ENCODE measurements at places on chromosomes 4 and X. TPM values are rescaled to one million over a fixed set of nuclear protein-coding genes. Genes with fewer than 3 reads are reported as not detected.

Gene MAGEA1
- not detected for total RNA-seq

Gene ZFP42
- 36.4 TPM for total RNA-seq

- DNase-seq = no peak
- H3K36me3 ChIP-seq = peaks cover 4% of the 10 kb centered on the region
- no peaks in the 10 kb centered on the region for H3K27me3 ChIP-seq
- no peak overlapping the region for H3K27ac ChIP-seq
- no peaks in the 10 kb centered on the region for H3K4me1 ChIP-seq
- no peak overlapping the region for H3K4me3 ChIP-seq
Measured at GRCh38 chr4:113162089-113162488, 112.6 kb downstream of the ANK2 start.

DNA sequence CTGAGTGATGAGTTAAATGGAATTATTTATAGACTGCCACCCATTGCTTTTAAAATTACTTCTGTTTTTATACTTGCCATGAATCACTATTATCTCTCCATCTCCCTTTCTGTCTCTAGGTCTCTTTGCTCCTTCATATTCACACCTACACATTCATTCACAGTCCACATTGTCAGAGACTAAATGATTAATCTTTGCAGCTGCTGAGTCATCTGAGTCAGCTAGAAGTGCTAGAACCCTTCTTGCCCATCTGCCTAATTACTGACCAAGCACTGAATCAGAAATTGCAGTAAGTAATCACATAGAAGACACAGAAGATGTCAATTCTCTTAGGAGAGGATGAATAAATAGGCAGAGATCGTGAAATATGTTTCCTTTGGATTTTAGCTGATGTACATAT, 31.6 kb upstream of the RPS6KA6 start:
- no peak overlapping the region for H3K27ac ChIP-seq
- no peaks in the 10 kb centered on the region for H3K27me3 ChIP-seq
- H3K4me1 ChIP-seq = peaks cover 27% of the 10 kb centered on the region
- no peaks in the 10 kb centered on the region for H3K36me3 ChIP-seq

DNA sequence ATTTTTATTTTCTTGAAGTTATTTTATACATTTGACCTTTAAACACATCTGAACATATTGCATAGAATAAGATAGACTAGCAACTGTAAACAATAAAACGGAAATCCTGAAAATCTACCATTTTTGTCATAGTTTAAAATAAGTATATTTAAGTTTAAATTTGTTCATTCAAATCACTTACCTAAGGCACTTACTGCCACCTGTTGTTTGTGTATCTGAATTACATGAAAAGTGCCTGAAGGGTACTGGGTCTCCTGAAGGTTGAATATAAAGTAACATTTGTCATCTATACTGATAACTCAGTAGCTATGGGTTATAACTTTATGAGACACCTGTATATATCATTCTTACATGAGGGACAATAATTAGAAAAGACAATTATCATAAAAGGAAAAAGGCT, 38.6 kb downstream of the TRPC5 start:
- peaks cover 7% of the 10 kb centered on the region for H3K4me1 ChIP-seq
- no peak overlapping the region for H3K27ac ChIP-seq
- H3K36me3 ChIP-seq = no peaks in the 10 kb centered on the region
- no peaks in the 10 kb centered on the region for H3K27me3 ChIP-seq

DNA sequence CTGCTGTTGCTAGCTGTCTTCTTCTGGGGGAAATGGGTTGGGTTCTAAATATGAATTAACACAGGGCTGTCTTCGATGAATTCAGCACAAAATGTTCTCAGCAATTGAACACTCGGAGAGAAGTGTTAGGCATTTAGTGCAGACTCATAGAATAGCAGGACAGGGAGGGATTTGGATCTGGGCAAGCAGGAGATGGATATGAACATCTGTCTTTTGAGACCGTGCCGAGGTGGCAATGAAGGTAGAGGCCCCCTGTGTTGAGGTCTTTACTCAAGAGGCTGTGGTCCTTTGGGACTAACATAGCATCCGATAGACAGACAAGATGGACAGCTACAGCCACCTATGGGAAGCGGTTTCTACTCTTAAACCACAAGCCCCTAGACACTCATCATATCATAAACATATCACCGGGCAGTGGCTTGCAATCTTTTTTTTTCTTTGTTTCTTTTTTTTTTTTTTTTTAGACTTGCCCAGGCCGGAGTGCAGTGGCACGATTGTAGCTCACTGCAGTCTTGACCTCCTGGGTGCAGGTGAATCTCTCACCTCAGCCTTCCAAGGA, 6.7 kb downstream of the CD99 start:
- peaks cover 2% of the 10 kb centered on the region for H3K4me1 ChIP-seq
- no peak overlapping the region for H3K27ac ChIP-seq
- no peak overlapping the region for H3K4me3 ChIP-seq
- DNase-seq = no peak
